Kidney (tissue), 22 donors: ENCODE measurements at places on chromosomes 11 and 22. TPM values are rescaled to one million over a fixed set of nuclear protein-coding genes. Genes with fewer than 3 reads are reported as not detected.

The MAJIN gene
- total RNA-seq: not detected

The C11orf97 gene
- not detected for total RNA-seq

DNA sequence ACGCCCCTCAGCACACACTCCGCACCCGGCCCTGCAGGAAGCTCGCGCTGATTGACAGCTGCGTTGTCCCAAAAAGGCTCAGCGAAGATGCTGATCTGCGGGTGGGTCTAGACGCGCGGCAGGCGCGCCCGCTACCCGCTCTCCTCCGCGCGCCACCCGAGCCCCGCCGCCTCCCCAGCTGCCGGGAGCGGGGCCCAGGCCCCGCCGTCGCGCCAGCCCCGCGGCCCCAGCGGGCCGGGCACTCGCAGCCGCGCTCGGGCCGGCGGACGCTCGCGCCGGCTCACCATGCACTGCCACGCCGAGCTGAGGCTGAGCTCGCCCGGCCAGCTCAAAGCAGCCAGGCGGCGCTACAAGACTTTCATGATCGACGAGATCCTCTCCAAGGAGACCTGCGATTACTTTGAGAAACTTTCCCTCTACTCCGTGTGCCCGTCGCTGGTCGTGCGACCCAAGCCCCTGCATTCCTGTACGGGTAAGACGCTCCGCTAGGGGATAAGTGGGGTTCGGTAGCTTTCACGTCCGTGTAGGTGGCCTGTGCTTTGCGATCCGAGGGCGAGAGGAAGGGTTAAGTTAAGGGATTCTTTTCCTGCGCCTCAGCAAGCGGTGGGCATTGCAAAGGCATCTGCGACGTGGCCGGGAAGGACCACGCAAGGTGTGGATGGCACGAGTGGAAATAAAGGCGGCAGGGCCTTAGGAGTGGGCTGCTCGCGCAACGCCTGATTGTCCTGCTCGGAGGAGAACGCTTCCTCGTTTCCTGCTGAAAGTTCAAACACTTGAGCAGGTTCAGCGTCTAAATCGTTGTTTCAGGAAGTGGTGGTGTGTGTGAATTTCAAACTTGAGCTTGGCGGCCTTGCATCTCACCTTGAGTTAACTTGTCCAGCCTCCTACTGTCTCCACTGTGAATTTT, at the start of gene BARX2:
BARX2 (plus strand) TSS at position 98 of the 907 bp plus-strand sequence; CDS start at position 286, 188 bp downstream.
- DNase-seq: peak; percentile 83

GRCh38 chr11:131682373-131683015, 312.1 kb downstream of the NTM start:
- DNase-seq: no peak

The PDE2A gene
- 42.0 TPM for total RNA-seq

- peak; percentile 11 for DNase-seq
Measured at GRCh38 chr11:134642206-134642605, 230.2 kb upstream of the B3GAT1 start.

The AIFM3 gene
- total RNA-seq: 3.1 TPM

GRCh38 chr22:37146507-37147180, 3.1 kb downstream of the IL2RB start:
- peak; percentile 40 for DNase-seq

DNA sequence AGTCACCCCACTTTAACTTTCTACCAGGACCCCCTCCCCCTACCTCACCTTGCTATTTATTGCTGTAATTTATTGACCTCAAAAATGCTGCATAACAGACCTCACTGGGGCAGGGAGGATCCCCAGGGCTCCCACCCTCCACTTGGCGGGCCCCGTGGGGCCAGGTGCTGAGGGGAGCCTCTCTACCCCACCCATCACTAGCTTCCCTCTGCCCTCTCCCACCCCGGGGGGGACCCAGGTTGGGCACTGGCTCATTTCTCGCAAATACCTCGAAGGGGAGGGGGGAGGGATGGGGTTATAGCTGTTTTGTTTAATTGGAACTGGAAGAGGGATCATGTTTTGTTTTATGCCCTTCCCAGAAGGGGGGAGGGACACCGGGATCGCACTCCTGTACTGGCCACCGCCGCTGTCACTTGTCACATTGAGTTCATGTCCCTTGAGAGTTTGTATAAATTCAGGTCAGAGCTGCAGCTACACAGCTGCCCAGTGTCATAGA, 16.3 kb upstream of the TMEM191C start:
- no peak for DNase-seq

DNA sequence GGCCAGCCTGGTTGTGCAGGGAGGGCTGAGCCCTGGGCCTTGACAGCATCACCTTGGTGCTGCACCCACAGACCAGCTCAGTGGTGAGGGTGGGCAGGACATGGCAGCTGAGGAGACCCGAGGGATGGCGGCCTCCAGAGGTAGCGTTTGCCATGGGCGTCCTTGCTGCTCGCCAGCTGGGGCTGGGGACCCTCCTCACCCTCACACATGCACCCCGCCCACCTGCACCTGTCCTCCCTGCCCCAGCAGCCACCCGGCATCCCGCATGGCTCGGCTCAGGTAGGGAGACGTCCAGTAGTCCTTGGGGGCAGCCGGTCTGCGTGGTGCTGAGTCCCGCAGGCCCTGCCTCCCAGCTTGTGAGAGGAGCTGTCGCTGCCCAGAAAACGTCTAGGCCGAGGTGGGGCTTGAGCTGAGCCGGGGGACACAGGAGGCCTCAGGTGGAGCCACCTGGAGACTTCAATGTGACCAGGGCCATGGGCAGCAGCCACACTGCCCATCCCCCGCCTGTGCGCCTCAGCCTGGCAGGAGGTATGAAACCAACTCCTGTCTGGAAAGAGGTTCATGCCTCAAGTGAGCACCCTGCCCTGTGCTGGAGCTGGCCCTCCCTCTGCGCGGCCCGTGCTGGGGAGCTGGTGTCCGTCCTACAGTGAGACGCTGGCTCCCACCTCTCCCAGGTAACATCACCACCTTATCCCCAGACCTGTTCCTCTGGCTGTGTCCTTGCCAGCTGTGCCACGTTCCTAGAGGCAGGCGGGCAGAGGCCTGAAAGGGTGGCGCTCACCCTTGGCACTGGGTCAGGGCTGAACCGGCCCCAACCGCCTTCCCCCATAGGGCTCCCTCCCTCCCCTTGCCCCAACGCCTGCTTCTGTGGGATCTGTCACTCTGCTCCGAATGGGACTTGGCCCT, 3.3 kb upstream of the TRABD start:
- DNase-seq: no peak

DNA sequence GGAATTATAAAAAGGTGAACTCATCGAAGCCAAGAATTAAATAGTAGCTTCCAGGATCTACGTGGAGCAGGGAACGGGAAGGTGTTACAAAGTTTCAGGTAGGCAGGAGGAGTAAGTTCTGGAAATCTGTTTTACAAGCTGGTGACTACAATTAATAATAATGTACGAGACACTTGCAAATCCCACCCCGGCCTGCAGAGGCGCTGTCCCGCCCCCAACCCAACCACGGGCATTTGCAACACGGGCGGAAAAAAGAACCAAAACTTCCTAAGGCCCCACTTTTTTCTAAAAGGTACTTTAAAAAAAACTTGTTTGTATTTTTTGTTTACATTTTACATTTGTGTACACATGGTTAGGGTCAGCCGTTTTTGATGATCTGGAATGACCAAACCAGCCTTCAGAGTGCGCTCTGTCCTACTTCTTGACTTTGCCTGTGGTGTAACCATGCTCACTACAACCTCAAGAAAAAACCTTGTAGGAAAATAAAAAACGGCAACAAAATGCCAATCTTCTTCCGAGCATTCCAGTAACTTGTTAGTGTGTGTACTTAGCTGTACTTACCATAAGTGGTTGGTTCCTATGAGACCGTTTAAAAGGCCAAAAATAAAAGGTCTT, 449.6 kb upstream of the B3GAT1 start:
- no peak for DNase-seq

The CARNS1 gene
- 1.7 TPM for total RNA-seq

- no peak for DNase-seq
Measured at GRCh38 chr11:124801014-124801413, 808 bp upstream of the MSANTD2 start.

The SYT12 gene
- total RNA-seq: 4.2 TPM

- peak; percentile 58 for DNase-seq
Measured at GRCh38 chr11:61041755-61042518, 60.4 kb upstream of the CD5 start.

DNA sequence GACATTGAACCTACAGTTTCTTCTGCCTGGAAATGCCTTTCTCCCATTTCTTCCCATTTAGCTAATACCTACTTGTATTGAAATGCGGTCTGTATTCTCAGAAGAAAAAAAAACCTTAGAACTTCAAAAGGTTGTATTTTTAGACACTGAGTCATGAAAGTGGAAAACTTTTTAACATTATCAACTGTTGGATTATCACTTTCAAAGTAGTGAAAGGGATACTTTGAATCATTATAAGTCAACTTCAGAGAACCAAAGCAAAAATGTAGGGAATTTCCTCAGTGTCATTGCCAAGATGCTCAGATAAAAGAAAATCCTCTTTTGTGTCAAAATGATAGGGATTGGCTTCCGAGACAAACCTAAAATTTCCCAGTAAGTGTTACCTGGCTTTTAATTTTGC, 6.6 kb downstream of the HOATZ start:
- DNase-seq: no peak

DNA sequence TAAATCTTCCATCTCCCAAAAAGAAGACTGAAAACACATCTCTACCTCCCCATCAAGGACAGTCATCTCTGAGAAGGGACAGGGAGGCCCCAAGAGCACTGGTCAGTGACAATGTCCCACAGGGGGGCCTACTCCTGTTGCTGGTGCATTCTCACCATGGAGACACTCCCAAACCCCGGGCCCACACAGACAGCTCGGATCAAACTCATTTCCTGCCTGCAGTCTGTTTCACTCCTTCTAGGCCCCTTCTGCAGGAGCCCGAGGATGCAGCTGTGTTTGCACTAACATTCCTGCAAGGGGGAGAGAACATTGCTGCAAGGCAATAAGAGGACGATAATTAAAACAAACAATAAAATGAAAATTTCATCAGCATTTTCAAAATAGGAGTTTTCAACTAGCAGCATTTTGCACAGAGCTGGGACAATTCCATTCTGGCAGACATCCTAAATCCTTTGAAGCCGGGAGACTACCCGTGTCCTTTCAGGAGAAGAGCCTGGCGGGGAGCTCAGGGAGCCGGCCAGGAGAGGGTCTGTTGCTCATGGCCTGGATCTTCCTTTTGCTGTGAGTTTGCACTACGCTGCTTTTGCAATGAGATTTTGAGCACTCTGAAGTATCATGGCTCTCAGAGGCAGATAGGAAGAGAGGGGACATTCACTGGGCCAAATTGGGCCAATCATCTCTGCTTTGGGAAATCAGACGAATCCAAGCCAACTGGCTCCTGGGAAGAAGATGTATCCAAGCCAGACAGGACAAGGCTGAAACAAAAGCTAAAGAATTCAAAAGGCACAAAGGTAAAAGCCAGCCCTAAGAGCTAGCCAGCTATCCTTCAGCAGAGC, 33.2 kb downstream of the SPATA19 start:
- DNase-seq: no peak

The HDHD5 gene
- 27.5 TPM for total RNA-seq

DNA sequence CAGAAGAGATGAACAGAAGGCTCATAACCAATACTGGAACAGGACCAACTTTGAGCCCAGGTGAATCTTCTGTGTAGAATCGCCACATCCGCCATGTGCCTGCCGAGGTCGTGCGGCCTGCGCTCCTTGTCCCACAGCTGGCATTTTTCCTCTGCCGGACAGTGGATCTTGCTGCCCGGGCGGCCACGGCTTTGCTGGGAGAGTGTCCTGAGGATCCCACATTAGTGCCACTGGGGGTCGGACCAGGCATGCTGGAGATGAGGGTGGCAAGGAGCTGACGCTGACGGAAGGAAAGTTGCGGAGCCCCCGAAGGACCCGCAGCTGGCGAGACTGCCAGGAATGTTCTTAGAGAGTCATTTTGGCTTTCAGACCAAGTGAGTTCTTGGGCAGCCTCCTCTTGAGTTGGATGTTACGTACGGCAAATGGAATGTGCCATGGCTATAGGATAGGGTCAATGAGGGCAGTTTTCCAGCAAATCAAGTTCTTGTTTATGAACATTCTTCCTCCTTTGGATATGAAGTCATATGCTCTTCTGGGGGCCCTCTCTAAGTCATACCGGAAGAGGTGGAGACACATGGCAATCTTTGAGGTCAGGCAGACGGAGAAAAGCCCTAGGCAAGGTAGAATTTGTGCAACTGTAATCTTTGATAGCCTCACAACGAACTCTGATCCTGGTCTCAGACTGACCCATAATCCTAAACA, 57.4 kb upstream of the NUP160 start:
- no peak for DNase-seq

The TMEM191C gene
- 1.4 TPM for total RNA-seq

DNA sequence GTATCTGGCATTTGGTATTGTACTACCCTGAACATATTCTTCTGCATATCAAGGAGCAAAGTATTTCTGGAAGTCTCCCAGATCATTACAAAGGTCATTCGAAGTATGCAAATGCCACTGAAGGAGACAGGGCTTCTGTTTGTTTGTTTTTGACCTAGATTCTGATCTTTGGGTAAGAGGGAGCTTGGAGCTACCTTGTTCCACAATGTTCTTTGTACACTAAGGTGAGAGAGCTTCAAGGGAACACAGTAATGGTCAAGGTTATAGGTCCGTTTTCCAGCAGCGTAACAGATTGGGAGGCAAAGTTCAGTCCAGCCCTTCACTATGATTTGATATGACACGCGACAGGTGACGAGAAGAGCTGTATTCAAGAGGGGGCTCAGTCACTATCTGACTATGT, 10.0 kb downstream of the OPCML start:
- no peak for DNase-seq

DNA sequence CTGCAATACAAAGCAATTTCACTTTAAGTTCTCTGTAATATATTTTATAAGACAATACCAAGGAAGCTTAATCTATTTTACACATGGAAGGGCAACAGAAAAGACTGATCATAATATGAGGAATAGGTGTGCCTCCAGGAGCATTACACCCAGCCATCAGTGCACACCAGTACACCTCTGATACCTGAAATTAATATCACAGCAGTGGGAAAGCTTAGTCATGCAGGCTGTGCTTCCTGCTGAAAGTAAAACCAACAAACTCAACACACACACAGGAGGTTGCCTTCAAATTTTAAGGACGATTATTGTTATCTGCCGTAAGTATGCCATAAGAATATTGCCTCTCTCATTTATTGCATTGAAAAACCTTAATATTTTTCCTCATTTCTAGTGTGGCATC, 1119.1 kb upstream of the TENM4 start:
- no peak for DNase-seq

The WNT11 gene
- total RNA-seq: 2.2 TPM

- no peak for DNase-seq
Measured at GRCh38 chr11:126414615-126415014, 59.1 kb downstream of the ST3GAL4 start.
